Renal pelvis (tissue), 12 donors: ENCODE measurements at places on chromosomes 11 and 22.
A peak's percentile ranks its signal among the peaks of the same experiment; 100 is the strongest.

DNA sequence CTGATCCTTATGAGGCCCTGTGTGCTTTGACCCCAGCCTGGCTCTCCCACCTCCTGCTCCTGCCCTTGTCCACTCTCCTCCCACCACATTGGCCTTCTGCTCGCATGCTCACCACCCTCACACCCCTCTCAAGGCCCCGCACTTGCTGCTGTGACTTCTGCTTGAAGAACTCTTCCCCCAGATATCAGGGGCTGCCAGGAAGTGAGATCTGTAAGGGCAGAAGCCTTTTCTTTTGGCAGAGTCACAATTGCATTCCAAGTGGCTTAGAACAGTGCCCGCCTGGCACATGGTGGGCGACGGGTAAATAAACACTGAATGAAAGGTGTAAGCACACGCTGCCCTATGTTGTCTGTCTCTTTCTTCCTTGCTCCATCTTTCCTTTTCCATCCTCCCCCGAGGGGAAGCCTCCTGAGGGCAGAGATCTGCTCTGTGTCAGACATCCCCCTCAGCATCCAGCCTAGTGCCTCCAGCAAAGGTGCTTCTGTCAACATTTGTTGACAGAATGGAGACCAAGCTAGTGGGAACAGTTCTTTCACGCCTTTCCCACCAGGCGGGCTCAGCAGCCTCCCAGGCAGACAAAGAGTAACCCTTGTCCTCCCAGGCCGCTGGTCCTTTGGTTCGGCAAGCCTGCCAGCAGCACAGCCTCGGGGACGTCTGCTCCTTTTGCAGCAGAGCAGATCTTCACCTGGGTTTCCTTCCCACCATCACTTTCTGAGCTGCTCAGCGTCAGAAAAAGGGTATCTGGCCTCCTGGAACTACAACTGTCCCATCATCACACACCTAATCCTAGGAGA, 10.0 kb upstream of the PEX26 start:
- DNase-seq, result no peak

GRCh38 chr22:37219533-37219932, 7.3 kb upstream of the SSTR3 start:
- DNase-seq, result no peak

DNA sequence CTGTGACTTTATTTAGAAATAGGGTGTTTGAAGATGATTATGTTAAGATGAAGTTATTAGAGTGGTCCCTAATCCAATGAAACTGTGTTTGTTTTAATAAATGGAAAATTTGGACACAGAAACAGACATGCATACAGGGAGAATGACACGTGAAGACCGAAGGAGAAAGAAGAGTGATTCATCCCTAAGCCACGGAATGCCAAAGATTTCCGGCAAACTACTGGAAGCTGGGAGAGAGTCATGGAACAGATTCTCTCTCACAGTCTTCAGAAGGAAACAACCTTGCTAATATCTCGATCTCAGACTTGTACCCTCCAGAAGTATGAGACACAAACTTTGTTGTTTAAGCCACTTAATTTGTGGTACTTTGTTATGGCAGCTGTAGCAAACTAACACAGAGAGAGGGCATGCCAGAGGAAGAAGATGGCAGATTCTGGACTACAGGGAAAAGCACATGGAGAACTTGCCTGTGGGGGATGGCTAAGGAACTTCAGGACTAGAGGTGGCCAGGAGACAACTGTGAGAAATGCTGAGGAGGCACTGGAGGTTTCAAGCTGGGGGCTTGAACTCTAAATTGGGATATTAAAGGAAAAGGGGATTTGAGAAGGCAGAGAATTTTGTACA, 733.5 kb upstream of the CCDC90B start:
- no peak for DNase-seq

DNA sequence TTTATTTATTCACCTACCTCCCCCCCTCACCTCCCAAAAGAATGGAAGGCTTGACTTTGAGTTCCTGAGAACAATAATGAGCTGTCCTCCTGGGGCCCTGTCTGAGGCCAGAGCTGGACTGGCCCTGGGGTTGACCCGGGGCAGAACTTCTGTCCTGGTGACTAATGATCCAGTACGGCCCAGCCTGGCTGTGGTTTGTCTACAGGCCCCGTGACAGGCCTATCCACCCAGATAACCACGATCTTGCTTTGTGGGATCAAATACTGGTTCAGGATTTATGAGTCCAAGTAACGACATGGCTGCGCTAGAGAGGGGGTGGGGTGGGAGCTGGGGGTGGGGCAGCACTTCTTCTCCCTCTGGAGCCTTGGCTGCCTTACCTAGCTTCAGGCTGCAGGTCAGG, 81.5 kb downstream of the WT1 start:
- no peak for DNase-seq

DNA sequence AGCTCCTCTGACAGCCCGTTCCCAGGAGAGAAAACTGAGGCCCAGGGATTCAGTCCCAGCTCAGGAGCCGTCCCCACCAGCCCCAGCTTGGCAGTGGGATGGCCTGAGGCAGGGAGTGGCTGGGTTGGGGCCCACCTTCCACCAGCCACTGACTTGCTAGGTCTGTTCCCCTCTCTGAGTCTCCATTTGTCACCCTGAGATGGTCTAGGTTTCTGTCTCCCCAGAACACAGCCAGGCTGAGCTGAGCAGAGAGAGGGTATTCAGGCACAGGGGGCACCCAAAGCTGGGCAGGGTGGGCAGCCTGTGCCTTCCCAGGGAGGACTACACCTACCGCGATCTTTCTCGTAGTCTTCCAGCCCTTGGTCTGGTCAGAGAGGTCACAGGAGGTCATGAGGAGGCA, 95.7 kb downstream of the PDE2A start:
- DNase-seq, result no peak

DNA sequence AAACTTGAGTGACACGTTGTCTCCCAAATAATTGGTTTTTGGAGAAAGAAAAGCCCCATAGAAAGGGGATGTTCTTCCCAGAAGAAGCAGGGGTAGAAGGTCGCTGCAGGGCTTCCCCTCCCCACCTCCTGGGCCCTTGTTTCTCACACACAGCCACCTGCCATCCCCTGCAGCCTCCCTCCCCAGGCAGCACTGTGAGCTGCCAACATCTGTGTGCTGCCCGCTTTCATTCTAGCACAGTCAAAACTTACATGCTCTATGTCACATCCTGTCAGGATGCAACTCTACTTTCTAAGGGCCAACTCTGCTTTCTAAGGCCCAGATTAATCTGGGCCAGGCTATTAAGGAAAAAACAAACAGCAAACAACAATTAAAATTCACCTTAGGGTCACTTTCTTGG, 309.4 kb upstream of the ZC3H12C start:
- DNase-seq, result no peak

GRCh38 chr22:23072911-23073491, 2.7 kb downstream of the GNAZ start:
- DNase-seq, result no peak

GRCh38 chr11:123408619-123409455, 21.2 kb upstream of the GRAMD1B start:
- DNase-seq, result no peak

DNA sequence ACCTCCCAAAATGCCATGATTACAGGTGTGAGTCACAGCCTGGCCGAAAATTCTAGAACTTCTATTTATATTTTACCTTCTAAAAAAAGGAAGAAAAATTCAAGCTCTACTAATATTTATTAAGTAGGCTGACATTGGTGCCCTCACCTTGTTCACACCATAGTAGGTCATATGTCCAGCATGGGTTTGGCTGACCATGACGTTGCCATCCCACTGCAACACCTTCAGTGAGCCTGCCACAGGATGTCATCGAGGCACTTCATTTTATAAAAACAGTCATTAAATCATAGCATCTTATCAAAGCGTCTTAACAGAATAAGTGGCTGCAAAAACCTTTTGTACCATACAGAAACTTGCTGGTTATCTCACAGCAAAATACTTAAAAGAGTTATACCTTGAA, 58.3 kb downstream of the LRRC32 start:
- no peak for DNase-seq

DNA sequence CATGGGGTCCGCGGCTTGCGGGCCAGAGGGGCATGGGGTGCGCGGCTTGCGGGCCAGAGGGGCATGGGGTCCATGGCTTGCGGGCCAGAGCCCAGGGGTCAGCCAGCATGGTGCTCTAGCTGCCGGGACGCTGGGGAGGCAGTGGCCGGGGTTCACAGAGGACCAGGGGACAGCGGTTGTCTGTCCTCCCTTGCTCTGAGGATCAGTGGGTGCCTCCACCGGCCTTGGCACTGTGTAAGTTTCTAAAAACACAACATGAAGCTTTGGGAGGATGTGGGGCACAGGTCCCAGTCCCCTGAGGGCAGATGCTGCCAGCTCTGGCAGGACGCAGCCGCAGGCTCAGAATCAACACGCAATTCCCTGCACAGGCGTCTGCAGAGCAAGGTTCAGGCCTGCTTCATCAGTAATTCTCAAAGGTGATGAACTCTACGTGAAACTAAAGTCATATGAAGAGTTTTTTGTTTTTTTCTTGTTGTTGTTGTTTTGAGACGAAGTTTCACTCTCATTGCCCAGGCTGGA, 3.0 kb downstream of the MLC1 start:
- DNase-seq, result no peak

DNA sequence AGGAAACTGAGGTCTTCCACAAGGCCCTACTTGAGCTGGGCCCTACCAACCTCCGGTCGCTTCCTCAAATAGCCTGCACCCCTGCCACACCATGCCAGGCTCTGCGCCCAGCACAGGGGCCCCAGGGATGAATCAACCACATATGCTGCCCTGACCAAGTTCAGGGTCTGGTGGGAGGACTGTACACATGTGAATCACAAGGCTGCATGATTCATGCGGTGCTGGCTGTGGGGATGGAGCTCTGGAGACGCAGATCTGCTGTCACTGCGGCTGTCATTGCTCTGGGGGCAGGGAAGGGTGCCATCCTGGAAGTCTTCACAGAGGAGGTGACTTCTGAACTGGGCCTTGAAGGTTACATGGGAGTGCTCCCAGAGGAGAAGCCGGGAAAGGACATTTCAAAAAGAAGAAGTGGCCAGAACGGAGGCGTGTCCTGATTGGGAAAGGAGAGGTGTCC, 21.5 kb downstream of the CYTH4 start:
- no peak for DNase-seq

- DNase-seq, result no peak
These were observed 39.2 kb upstream of the ARHGAP42 start for GRCh38 chr11:100647861-100648260.

GRCh38 chr11:120065176-120065575, 72.7 kb downstream of the TRIM29 start:
- no peak for DNase-seq

DNA sequence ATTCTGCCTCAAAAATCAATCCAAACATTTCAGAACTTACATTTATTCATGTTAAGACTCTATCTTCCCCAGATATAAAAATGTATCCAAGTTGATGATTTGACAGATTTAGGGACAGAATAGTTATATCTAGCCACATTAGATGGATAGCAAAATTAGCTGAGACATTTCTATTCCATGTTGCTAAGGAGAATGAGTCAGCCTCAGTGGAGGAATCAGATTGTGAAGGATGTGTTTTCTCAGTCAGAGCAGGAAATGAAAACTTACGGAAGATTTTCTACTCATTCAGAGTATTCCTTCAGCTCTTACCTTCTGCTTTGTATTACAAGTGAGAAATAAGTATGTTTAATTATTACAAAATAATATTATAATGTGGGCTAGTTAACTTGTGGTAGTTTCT, 556.3 kb upstream of the ANO3 start:
- no peak for DNase-seq

DNA sequence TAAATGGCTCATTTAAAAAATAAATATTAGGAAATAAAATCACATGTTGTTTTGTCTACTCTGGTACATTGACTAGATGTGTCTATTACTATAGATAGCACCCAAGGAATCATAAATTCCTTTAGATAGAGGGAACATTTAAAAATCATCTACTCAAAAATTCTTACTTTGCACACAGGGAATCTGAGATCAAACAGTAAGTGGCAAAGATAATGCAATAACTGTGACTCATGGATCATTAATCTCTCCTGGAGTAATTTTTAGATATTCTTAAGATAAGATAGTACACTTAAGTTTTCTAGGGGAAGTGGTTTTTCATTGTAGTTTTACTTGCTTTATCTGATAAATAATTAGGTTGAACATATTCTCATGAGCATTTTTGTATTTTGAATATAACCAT, 468.9 kb downstream of the LUZP2 start:
- DNase-seq, result no peak

- no peak for DNase-seq
These were observed 59.6 kb downstream of the MAPK1 start for GRCh38 chr22:21807544-21808529.

DNA sequence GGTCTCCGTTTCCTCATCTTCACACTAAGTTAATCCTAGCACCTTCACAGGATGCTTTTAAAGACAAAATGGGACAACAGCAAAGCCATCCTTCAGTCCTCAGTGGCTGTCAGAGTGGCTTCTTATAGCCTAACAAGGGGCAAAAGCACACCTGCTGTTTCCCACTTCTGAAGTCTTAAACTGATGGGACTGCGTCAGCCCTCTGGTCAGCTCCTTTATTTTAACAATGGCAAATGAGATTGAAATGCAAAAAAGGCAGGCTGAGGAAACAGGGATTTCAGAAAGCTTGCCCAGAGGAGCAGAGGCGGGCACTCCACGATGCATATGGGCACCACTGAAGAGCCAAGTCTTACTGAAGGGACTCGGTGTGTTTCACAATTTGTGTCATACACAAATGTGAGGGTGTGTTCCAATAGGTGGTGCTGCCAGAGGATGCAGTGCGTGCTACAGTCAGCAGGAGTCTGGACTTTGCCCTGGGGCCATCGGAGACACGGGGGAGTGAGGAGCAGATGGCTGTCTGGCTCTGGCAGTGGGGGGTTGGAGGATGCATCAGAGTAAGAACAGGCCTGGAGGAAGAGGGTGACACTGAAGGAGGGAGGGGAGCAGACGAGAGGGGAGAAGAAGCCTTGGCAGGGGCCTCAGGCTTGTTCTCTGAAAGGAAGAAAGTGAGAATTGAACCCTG, 47.3 kb downstream of the TENM4 start:
- peak; percentile 26 for DNase-seq

- DNase-seq, result no peak
These were observed 13.5 kb downstream of the TSKU start for GRCh38 chr11:76796511-76797198.

GRCh38 chr11:133927690-133928627, 28.8 kb downstream of the IGSF9B start:
- DNase-seq, result no peak

GRCh38 chr11:10285148-10285802, 8.7 kb downstream of the SBF2 start:
- no peak for DNase-seq

GRCh38 chr11:71188073-71188472, 64.3 kb downstream of the SHANK2 start:
- DNase-seq, result no peak

GRCh38 chr11:1839924-1840779, 1.4 kb downstream of the TNNI2 start:
- no peak for DNase-seq

DNA sequence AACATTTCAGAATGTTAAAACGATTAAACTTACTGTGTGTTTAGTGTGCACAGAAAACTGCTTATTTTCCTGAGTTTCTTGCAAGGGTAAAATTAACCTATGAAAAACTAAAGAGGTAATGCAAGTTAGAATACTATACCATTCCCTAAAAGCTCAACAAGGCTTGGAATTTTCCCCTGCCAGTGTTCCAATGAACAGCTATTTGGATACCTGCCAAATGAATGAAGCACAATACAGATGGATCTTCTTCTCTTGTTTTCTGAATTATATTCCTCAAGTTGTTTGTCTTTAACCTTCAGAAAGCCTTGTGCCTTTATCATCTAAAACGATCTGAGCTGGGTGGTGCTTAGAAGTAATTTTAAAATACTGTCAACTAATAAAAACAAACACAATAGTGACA, 204.5 kb downstream of the LRRC4C start:
- no peak for DNase-seq
